ENCODE measurements at places on chromosomes 7 and 10.

DNA sequence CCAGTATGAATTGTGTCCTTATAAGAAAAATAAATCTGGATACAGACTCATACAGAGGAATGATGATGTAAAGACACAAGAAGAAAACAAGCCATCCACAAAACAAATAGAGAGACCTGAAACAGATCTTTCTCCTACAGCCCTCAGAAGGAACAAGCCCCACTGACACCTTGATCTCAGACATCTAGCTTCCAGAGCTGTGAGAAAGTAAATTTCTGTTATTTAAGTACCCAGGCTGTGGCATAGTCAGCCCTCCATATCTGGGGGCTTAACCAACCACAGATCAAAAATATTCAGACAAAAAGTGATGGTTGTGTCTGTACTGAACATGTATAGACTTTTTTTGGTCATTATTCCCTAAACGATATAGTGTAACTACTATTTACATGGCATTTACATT lies 23.9 kb upstream of the ANKRD1 start:
- DNase-seq: no peak

GRCh38 chr10:102814453-102814871 lies 22.8 kb downstream of the CYP17A1 start:
- DNase-seq: no peak

- DNase-seq: no peak
Measured at GRCh38 chr7:100825215-100825671, 2.1 kb downstream of the EPHB4 start.

GRCh38 chr7:78441737-78442136 lies 643.2 kb downstream of the PHTF2 start:
- DNase-seq: no peak

- DNase-seq: no peak
Measured at GRCh38 chr10:90458571-90458970, 399.3 kb downstream of the HTR7 start.

DNA sequence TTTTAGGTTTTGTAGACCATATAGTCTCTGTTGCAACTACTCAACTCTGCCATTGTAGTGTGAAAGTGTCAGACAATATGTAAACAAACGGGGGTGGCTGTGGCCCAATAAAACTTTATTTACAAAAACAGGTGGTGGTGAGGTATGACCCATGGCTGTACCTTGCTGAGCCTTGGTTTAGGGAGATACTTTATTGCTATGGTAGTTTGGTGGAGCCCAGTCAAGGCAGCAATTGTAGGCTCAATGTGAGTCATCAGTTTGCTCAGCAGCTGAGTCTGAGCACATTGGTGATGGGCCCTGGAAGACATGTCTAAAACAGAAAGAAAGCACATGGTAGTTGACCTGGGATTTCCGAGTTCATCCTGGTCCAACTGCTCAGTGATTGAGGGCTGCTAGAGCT lies 242.5 kb downstream of the REEP3 start:
- no peak for DNase-seq

GRCh38 chr7:94875201-94875600 lies 32.2 kb upstream of the PPP1R9A start:
- DNase-seq: no peak

GRCh38 chr7:103824251-103824650 lies 165.2 kb downstream of the RELN start:
- no peak for DNase-seq

GRCh38 chr7:1667566-1668395 lies 2.3 kb upstream of the ELFN1 start:
- no peak for DNase-seq

GRCh38 chr7:130841416-130841815 lies 107.4 kb upstream of the KLF14 start:
- no peak for DNase-seq

GRCh38 chr7:103823084-103823483 lies 166.4 kb downstream of the RELN start:
- DNase-seq: no peak

DNA sequence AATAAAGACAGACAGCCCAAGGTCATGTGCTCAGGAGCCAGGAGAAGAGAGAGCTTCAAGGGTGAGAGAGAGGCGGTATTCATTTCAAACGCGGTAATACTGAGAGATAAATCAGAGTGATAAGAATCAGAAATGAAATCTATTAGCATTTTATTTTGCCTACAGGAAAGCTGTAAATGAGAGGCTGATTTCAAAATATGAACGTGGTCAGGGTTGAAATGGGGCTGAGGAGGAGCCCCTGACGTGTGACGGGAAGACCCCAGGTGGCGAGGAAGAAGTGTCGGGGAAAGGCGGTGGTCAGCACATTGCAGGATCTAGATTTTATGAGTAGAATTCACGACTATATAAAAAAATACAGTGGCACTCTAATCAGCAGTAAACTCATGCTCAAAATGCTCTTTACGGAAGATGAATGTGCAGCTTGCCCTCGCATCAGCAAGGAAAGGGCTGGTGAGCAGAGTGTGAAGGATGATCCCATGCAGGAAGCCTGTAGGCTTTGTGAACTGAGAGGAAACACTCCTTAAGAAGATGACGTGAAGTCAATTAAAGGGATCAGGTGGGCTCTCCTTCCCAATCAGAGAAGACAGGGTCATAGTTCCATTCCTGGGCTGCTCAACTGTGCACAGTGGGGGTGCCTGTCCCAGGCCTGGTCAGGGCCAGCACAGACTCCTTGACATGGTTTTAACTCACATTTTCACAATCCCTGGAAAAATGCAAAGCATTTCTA lies 360.2 kb downstream of the PTPRN2 start:
- DNase-seq: no peak

- DNase-seq: peak; percentile 24
Measured at GRCh38 chr7:84194484-84195271, at the start of gene SEMA3A. TSS of gene SEMA3A (minus strand) at chr7:84194789. CDS start at chr7:84194586, 203 bp downstream.

DNA sequence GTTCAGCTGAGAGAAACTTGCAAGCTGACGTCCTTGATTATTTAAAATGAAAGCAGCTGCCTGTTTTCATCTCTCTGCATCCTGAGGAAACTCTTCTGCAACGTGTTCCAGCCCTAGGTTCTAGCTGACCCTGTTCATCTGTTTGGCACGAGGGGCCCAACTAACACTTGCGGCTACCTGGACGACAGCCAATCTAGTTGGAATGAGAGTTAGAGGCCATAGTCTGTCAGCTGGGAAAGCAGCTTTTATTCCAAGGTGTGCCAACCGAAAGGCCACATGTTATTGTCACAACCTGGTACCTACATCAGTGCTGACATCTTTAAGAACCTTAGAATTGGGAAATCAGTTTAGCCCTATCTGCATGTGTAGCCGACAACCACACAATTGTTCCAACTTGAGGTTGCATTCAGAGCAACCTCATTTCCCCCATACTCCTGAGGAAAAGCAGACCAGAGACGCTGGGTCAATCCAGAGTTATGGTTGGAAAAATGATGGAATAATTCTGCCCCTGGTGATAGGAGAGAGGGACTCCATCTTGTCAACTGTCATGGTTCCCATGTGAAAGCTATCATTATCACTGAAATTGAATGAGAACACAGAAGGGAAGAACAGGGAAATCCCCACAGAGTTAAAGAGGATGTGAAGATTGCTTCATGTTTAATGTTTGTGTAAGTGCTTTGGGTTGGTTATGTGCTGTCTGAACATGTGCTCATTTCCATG lies 121.6 kb downstream of the EGFR start:
- no peak for DNase-seq

DNA sequence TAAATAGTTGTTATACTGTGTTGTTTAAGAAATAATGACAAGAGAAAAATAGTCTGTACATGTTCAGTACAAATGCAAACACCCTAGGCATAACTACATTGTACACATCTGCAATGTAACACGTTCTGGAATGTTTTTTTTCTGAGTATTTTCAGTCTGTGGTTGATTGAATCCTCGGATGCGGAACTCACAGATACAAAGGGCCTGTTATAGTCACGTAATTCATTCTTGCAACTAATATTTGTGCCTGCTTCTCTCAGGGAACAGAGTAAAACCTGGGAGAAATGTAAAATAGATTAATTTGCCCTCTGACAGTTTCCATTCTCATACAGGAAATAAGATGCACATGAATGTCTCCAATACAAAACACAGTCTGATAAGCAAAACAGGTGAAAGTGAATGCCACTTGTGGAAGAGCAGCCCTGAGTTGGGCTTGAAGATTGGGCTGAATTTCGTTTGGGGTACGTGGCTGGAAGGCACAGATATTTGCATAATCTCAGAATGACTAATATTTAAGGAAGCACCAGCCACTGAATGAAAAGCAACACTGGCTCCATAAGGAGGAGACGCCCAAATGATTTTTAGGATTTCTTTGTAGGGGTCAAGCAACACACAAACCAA lies 19.1 kb downstream of the DENND2A start:
- DNase-seq: no peak

GRCh38 chr7:23462846-23463245 lies 7.4 kb downstream of the IGF2BP3 start:
- DNase-seq: peak; percentile 10

DNA sequence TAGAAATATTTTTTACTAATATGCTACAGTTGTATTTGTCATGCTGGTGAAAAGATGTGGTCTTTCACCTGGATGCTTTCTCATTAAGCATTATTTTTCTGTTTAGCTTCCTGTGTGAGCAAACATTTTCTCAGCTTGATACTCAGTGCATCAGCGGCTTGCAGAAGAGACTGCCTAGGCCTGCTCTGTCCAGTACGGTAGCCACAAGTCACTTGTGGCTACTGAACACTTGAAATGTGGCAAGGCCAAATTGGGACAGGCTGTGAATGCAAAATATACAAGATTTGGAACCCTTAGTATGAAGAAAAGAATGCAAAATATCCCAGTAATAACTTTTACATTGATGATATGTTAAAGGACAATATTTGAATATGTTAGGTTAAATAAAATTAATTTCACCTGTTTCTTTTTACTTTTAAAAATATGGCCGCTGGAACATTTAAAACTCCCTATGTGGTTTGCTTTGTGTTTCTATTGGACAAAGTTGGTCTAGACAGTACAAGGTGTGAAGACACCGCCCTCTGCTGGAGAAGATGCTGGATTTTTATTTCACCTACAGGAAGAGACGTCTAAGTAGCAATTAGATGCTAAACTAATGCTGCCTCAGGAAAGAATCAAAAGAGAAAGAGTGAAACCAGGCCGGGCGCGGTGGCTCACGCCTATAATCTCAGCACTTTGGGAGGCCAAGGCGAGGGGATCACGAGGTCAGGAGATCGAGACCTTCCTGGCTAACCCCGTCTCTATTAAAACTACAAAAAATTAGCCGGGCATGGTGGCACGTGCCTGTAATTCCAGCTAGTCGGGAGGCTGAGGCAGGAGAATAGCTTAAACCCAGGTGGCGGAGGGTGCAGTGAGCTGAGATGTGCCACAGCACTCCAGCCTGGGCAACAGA lies 5.3 kb downstream of the SRGN start:
- DNase-seq: peak; percentile 90

- DNase-seq: no peak
Measured at GRCh38 chr7:118758582-118758981, 534.1 kb downstream of the ANKRD7 start.

- DNase-seq: no peak
Measured at GRCh38 chr10:96352027-96352426, 6.8 kb downstream of the OPALIN start.

GRCh38 chr10:44713307-44713706 lies 197.8 kb upstream of the TMEM72 start:
- DNase-seq: no peak

- no peak for DNase-seq
Measured at GRCh38 chr10:14180911-14181566, 149.7 kb downstream of the FRMD4A start.

- no peak for DNase-seq
Measured at GRCh38 chr7:16554518-16555236, 28.1 kb downstream of the LRRC72 start.

DNA sequence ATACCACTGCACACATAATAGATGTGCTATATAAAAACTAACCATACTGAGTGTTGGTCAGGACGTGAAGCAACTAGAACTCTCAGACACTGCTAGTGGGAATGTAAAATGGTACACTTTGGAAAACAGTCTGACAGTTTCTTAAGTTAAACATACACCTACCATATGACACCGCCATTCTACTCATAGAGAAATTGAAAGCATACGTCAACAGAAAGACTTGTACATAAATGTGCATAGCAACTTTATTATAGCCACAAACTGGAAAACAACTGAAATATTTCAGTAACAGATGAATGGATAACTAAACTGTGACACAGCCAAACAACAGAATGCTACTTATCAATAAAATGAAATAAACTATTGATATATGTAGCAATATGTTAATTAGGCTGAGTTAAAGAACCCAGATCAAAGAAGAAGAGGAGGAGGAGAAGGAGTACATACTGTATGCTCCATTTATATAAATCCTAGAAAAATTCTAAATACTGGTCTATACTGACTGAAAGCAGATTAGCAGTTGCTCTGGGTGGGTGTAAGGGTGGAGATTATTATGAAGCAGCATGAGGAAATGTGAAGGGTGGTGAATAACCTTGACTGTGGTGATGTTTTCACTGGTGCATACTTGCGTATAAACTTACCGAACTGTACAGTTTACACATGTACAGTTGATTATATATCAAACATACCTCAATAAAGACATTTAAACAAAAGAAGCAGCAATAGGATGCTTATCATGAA lies 48.6 kb downstream of the ARHGAP21 start:
- no peak for DNase-seq
